ENCODE measurements at places on chromosomes 2 and 18.

- no peak for DNase-seq
Observed at GRCh38 chr2:213627835-213628460, 343.7 kb downstream of the SPAG16 start.

DNA sequence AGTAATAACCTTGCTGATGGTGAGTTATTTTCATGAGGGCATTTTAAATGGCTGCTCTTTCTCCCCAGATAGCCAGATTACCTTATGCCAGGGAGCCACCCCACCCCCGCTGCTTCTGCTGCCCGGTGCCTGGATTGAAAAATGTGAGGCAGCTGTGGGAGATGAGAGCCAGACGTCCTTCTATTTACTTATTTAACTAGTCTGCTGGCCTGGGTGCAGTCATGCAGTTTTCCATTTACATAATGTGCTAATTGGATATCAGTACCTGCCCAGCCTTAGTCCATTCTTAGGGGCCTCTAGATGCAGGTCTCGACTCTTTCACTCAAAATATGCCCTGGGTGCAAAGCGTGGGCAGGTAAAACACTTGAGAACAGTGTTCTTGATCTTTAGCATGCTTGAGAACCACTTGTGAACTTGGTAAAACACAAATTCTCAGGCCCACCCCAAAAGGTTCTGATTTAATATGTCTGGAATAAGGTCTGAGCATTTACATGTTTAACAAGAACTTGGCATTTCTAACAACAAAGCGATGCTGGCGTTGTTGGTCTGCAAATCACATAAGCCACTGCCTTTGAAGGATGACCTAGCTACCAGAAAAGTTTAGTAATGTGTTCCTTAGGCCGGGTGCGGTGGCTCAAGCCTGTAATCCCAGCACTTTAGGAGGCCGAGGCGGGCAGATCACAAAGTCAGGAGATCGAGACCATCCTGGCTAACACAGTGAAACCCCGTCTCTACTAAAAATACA lies 154.3 kb downstream of the NRP2 start:
- DNase-seq: no peak

GRCh38 chr18:66640431-66640830 lies 36.5 kb upstream of the CDH19 start:
- DNase-seq: no peak

GRCh38 chr2:128783193-128783671 lies 464.6 kb upstream of the HS6ST1 start:
- no peak for DNase-seq

DNA sequence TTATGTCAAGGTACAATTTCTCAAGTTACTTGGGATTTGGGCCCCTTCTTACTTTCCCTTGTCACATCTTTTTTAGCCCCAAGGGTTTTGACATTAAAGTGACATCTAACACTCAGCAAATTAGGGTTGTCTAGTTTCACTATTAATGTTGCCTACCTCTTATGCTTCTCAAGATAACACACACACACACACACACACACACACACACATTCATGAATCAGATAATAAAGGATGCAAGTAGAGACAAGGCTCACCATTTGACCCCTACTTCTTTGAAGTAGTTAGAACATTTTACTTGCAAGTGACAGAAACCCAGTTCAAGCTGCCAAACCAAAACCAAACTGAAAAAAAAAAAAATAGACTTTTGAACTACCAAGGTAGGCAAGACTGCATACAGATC lies 138.8 kb downstream of the TRIB2 start:
- no peak for DNase-seq

DNA sequence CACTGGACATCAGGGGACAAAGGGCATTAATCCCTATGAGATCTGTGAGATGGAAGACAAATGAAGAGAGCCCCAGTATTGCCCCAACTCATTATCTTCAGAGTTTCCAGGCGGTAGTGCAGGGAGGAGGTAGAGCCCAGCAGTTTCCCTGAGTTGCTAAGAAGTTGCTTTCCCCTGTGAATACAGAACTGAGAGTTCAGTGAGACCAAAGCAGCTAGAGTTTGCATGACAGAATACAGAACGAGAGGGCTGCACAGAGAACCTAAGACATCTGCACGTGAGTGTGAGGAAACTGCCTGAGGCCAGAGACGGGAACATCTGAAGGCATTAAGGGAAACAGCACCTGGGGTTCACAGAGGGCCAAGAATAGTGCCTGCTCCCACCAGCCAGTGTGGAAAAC lies 18.1 kb upstream of the PGAP1 start:
- DNase-seq: no peak

All from fibroblast of skin of abdomen (primary cell).